ENCODE measurements at places on chromosomes 7 and 10.

DNA sequence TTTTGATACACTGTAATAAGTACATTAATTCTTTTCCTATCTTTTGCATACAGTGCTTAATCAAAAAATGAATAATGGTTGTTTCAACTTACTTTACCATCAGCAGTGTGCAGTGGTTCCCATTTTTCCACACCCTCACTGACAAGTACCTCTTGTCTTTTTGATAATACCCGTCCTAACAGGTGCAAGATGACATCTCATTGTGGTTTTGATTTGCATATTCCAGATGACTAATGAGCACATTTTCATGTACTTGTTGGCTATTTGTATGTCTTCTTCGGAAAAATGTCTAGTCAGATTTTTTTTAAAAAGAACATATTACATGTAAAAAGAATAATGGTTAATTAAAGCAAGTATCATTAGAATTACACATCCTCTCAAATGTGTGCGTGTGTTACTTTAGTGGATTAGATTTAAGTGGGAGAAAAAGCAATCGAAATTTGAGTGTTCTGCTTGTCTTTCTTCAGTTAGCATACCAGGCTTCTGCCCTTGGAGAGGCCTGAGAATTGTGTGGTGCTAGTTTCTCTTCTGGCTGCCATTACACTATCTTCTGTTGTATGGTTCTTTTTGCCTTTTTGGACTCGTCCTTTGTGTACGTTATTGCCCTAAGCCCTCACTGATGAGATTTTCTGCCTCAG is 291.2 kb downstream of the AUTS2 start:
- no peak for DNase-seq

DNA sequence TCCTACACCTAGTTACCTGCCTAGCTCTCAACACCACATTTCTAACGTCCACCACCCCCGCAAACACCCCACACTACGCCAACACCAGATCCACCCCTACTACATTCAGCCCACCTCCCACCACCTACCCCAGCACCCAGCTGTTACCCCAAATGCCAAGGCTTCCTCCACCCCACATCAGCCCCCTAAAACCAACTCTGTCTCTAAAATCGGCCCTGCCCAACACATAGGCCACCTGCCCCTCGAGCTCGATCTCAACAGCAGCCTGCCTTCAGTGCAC is 53.3 kb upstream of the SLF2 start:
- DNase-seq: no peak

GRCh38 chr7:107039199-107039900 is 5.2 kb upstream of the PRKAR2B start:
- no peak for DNase-seq

DNA sequence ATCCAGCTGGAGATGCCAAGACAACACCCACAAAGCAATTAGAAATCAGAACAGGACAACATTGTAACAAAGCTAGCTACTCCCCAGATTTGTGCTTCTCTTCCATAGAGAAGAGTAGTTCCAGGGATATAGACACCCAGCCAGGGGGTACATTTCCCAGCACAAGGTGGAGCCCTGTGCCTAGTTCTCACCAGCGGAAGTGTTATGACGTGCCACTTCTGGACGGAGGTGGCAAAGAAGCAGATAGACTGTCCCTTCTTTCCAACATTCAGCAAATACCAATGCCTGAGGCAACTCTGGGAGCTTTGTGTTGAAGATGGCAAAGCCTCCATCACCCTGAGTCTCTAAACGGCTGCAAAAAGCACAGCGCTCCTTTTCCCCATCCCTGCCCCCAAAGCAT is 23.4 kb upstream of the GSAP start:
- DNase-seq: no peak

GRCh38 chr7:14622559-14622958 is 280.0 kb downstream of the DGKB start:
- no peak for DNase-seq

DNA sequence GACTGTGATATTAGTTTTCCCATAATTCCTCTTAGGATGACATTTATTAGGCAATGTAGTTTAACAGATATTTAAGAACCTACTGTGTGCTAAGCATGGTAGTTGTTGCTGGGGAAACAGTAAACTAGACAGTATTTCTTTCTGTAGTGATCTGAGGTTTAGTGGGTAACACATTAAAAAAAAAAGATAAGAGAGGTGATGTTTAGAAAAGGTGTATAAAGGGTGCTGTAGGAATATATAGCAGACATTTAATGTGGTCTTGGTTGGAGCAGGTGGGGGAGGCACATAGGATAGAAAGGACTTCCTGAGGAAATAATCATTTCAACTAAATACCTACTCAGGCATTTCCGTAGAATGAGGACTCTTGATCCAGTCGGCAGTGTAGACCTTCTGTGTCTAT is 11.9 kb downstream of the KIF11 start:
- DNase-seq: no peak

GRCh38 chr10:131978851-131979250 is 2.9 kb downstream of the BNIP3 start:
- no peak for DNase-seq

DNA sequence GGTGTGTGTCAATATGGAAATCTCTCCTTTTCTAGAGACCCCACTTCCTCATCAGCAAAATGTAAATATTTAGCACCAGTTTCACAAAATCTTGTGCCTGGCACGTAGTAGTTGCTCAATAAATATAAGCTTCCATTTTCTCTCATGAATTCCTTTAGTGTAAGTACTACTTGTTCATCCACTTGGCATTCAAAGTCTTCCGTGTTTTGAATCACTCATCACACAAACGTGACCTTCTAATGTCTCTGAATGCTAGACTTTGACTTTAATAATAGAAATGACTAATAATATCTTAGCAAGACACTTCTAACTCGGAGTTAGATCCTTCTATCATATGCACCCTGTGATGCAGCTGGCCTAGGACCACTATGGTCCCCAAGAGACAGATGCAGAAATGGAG is 168.7 kb upstream of the ZNF32 start:
- no peak for DNase-seq

- DNase-seq: peak; percentile 24
Measured at GRCh38 chr7:44867073-44867995, 18.0 kb downstream of the PURB start.

DNA sequence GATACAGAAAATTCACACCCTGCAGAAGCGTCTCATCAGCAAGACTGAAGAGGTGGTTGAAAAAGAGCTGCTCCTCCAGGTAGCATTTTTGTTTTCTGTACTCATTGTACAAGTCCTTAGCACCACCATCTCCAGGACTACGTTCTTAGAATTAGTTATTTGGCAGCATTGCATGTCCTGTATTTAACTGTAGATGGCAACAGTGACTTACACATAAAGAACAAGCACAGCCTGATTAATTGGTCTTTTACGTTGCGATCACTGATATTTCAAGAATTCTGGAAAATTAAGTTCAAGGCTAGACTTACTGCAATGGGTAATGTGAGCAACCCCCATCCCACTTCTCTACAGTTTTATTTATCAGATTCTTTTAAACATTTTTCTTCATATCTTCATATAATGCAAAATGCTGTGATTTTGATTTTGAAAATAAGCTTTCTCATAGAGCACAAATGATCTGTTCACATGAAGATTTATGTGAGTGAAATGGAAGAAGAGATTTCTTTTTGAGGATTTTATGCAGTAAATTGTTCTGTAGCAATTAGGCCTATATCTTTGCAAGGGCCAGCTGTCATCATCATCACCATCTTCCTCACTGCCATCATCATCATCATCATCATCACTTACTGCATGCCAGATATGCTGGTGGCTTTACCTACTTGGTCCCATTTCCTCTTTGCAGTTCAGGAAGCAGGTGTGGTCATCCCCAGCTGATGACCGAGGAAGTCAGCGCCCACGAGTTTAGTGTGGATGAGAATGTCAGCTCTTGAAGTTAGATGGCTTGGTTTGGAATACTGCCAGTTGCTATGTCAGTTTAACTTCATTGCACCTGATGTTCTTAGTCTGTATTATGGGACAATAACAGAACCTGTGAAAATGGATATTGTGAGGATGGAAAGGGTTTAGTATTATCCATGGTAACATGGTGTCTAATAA is 53.4 kb downstream of the CFAP58 start:
- DNase-seq: no peak

DNA sequence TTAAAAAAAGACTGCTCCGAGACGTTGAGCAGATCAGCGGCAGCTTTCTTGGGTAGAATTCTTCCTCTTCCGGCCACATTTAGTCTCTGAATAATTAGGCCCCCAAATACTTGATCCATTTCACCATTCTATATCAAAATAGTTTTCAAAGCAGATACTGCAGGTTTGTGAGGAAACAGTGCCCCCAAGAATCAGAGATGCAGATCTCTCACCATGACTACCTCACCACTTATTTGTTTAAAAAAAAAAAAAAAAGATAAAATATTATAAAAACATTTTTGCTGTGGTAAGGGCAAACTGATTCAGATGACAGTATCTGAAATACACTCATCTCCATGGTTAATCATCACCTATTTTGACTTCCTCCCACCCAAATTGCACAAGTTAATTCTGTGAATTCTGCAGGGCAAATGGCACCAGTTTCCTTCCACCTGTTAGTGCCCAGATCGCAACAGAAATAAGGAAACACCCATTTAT is 210.4 kb downstream of the FAM107B start:
- DNase-seq: peak; percentile 56

- no peak for DNase-seq
Measured at GRCh38 chr10:35699848-35700486, 57.9 kb upstream of the FZD8 start.

GRCh38 chr7:149525280-149525679 is 27.7 kb upstream of the ZNF746 start:
- no peak for DNase-seq

DNA sequence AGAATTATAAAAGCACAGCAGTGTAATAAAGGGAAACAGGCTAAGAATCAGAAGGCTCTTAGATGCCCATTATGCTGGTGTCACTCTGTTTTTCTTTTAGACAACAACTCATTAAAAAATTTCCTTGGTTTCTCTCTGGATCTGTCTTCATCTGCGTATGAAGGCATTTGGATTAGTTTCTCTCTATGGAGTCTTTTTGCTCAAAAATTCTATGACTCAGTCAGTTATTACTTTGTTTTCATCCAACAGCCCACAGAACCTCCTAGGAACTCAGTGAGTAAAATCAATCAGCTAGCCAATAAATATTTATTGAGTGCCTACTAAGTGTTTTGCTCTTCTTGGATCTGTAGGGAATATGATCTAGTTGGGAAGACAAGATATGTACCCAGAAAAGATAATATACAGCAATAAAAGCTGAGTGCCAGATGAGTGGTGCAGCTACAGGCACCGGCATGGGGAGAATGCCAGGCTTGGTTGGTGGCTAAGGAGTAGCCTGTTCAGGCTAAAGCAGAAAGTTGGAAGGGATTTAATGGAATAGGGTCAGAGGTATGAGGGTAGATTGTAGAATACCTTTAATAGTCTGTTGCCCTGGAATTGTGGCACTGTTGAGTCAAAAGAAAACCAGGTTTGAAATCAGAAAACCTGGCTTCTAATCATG is 156.2 kb downstream of the LRRC4 start:
- DNase-seq: no peak

GRCh38 chr10:114943000-114943399 is 5.0 kb downstream of the TRUB1 start:
- no peak for DNase-seq

DNA sequence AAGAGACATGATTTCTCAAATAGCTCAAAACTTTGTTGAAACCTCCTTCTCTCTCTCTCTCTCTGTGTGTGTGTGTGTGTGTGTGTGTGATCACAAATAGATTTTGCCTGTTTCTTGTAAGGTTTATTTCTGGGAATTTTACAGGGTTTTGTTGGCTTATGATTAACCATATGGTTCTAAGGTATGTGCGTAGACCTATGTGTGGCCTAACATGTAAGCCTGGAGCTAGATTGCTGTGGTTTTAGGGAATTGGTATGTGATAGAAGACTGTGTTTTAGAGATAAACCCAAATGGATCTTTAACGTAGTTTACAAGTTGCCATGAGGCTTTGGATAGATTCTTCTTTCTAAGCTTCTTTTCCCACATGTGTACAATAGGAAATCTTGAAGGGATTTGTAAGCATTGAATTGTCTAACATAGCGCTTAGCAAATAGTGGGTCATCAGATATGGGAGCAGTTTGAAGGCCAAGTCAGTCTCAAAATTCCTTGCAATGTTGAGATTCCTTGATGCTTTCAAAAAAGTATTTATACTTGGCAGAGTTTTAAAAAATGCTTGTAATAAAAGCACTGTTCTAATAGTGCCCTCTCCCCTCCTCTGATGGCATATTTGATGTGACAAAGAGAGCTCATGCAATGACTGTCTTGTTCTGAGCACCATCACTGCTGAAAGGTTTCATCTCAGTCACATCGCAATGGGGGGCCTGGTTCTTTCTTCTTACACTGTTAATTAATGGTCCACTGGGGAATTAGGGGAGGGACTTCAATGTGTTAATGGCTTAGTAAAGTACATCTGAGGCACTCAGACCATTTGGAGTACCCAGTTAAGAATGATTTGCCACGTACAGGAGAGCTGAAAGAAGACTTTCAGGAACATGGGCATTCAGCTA is 118.2 kb downstream of the SNX10 start:
- no peak for DNase-seq

DNA sequence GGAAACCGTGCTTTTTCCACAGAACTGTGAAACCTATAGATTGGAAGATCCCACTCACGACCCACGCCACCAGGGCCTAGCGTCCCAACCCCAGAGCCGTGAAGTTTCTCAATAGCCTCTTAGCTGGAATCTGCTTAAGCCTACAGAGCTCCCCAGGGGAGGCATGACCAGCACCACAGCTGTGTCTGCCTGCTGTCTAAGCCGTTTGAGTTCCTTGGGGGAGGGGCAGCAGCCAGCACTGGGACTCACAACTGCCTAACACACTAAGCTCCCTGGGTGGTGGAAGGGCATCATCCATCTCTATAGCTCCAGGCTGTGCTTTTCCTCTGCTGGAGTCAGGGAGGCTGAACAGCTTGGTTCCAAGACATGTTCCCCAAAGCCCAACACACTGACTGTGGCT is 26.0 kb upstream of the TMEM140 start:
- no peak for DNase-seq

DNA sequence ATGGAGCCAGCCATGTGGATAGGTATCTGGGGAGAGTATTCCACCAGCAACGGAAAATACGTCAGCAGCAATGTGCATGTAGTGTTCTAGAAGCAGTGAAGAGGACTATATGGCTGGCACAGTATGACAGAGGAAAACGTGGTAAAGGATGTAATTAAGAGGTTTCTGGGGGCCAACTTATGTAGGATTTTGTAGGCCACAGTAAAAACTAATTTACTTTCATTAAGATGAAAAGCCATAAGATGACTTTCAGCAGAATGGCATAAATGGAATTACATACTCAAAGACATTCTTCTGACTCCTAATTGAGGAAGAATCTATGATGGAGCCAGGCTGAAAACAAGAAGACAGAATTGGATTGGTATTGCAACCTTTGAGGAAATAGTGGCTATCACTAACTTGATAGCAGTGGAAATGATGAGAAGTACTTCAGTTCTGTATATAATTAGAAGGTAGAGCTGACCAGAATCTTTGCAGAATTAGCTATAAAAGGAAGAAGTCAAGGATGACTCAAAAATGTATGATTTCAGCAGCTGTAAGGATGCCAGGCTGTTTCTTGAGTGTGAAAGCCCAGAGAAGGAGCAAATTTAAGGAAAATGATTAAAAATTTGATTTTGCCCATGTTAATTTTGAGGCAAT is 156.7 kb downstream of the MBL2 start:
- no peak for DNase-seq

GRCh38 chr10:22002591-22003176 is 846 bp downstream of the DNAJC1 start:
- DNase-seq: peak; percentile 37

Data from CD4-positive, alpha-beta T cell treated with Interleukin-6 for 4 hours (primary cell).